ENCODE measurements at places on chromosomes 4 and X.

DNA sequence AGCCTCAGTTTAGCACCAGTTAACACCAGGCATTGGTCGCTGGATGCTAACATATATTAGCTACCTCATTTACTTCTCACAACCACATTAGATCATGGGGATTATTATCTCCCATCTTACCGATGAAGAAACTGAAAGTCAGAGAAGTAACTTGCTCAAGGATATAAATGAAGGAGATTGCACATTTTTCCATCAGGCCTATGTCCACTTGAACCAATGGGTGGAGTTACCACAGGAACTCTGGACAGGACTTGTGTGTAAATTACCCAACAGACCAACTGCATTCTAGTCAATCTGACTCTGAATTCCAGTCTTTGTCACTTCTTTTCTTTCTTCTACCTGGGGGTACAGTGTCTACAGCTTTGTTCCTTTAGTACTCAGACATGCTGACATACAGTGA is 1.8 kb downstream of the LNX1 start:
- H3K36me3 ChIP-seq, result no peaks in the 10 kb centered on the region
- DNase-seq, result no peak
- peaks cover 4% of the 10 kb centered on the region for H3K4me1 ChIP-seq
- H3K27ac ChIP-seq, result no peak overlapping the region
- no peak overlapping the region for H3K4me3 ChIP-seq

GRCh38 chr4:155524926-155525455 is 141.7 kb upstream of the GUCY1A1 start:
- no peak overlapping the region for H3K4me3 ChIP-seq
- DNase-seq, result no peak
- no peak overlapping the region for H3K27ac ChIP-seq

DNA sequence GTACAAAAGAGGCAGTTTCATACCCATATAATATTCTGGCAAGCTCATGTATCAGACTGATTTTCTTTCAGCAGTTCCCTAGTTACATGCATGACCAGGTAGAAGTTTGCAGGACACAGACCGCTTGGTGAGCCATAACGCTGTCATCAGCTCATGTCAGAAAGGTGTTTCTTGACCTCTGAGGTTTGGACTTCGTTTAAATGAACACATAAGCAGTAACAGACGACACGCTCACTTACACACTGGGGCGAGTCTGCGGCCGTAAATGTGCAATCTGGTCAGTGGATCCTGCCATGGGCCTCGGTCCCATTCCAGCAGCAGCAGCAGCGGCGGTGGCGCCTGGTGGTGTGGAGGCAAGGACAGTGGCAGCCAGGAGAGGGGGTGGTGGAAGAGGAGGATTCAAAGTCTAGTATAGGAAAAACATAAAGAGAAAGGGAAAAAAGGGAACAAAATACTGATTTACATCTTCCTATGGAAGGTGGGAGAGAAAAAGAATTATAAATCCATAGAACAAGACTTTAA is 111.9 kb upstream of the CBR4 start:
- no peaks in the 10 kb centered on the region for H3K4me1 ChIP-seq
- no peaks in the 10 kb centered on the region for H3K27me3 ChIP-seq
- H3K27ac ChIP-seq, result no peak overlapping the region
- no peaks in the 10 kb centered on the region for H3K36me3 ChIP-seq
- no peak for DNase-seq

- no peak overlapping the region for H3K4me3 ChIP-seq
- H3K36me3 ChIP-seq, result peaks cover 21% of the 10 kb centered on the region
- H3K27me3 ChIP-seq, result no peaks in the 10 kb centered on the region
- no peak overlapping the region for H3K27ac ChIP-seq
Measured at GRCh38 chr4:118783887-118784286, 52.0 kb downstream of the SEC24D start.

DNA sequence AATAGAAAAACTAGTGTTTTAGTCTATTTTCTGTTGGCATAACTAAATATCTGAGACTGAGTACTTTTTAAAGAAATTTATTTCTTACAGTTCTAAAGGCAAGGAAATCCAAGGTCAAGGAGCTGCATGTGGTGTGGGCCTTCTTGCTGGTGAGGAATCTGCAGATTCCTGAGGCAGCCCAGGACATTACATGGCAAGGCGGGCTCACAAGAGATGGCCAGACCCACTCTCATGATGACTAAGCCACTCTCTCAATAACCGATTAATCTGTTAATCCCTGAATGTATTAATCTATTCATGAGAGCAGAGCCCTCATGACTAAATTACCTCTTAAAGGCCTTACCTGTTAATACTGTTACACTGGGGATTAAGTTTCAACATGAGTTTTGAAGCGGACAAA is 340.8 kb downstream of the GRXCR1 start:
- H3K27ac ChIP-seq, result no peak overlapping the region
- no peak overlapping the region for H3K4me3 ChIP-seq
- H3K27me3 ChIP-seq, result no peaks in the 10 kb centered on the region
- H3K36me3 ChIP-seq, result no peaks in the 10 kb centered on the region
- DNase-seq, result no peak
- no peaks in the 10 kb centered on the region for H3K4me1 ChIP-seq

DNA sequence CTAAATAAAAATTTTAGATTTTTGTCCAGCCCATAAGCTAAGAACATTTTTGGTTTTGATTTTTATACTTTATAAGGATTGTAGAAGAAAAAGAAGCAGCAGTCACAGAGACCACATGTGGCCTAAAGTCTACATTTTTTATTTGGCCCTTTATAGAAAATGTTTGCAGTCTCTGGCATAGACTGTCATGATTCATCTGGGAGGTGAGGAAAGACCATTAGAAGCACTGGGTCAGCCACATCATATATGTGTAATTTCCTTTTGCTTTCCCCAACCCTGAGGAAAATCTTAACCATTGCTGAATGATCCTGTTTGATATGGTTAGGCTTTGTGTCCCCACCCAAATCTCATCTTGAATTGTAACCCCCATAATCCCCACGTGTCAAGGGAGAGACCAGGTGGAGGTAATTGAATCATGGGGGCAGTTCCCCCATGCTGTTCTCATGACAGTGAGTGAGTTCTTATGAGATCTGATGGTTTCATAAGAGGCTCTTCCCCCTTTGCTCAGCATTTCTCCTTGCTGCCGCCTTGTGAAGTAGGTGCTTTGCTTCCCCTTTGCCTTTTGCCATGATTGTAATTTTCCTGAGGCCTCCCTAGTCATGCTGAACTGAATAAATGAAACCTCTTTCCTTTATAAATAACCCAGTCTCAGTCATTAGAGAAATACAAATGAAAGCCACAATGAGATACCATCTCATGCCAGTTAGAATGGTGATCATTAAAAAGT is 12.1 kb upstream of the COPS4 start:
- H3K27me3 ChIP-seq, result peaks cover 8% of the 10 kb centered on the region
- H3K27ac ChIP-seq, result no peak overlapping the region
- H3K4me3 ChIP-seq, result no peak overlapping the region
- H3K36me3 ChIP-seq, result peaks cover 2% of the 10 kb centered on the region
- peaks cover 8% of the 10 kb centered on the region for H3K4me1 ChIP-seq

DNA sequence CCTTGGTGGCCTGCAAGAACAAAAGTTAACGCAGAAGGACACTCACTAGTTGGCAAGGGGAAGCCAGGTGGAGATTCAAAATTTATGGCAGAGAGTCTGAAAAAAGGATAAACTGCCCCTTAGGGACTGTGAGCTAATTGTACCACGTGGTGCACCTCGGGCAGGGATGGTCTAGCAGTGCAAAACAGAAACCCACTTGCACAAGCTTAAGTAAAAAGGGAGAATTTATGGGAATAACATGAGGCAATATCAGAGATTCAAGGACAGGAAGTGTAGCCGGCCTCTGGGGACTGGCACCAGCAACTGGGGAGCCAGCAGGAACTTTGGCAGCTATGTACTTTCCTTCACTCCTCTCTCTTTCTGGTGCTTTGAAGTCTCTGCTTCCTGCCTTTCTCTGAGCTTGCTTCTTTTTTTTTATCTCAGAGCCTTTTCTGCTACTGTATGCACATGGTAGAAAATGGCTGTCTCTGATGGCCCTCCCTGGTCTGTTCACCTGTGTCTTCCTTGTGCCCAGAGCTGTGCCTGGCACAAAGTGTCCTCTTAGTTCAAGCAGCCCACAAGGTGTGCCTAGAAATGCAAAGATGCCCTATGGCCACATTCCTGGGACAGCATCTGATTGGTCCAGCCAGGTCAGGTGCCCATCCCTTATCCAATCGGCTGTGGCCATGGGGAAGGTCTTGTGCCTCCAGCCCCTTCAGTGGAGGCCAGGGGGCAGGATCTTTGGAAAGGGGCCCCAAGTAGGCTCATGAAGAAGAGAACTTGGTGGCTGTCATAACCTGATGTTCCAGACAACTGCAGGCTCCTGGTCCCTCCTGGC is 114.8 kb upstream of the ATP6AP2 start:
- no peak overlapping the region for H3K27ac ChIP-seq
- DNase-seq, result no peak
- H3K27me3 ChIP-seq, result peaks cover 4% of the 10 kb centered on the region
- H3K4me3 ChIP-seq, result no peak overlapping the region

- no peaks in the 10 kb centered on the region for H3K27me3 ChIP-seq
- H3K27ac ChIP-seq, result no peak overlapping the region
Measured at GRCh38 chr4:123976819-123977218, 580.2 kb downstream of the SPRY1 start.

GRCh38 chrX:17164079-17164478 is 210.9 kb upstream of the NHS start:
- peaks cover 4% of the 10 kb centered on the region for H3K27me3 ChIP-seq
- H3K4me3 ChIP-seq, result no peak overlapping the region
- no peaks in the 10 kb centered on the region for H3K4me1 ChIP-seq

GRCh38 chrX:87728024-87728423 is 210.4 kb downstream of the KLHL4 start:
- no peaks in the 10 kb centered on the region for H3K27me3 ChIP-seq
- no peaks in the 10 kb centered on the region for H3K4me1 ChIP-seq
- no peak overlapping the region for H3K27ac ChIP-seq
- no peak overlapping the region for H3K4me3 ChIP-seq
- no peak for DNase-seq

GRCh38 chr4:183797445-183798300 is 107.4 kb upstream of the STOX2 start:
- H3K4me1 ChIP-seq, result peaks cover 13% of the 10 kb centered on the region
- no peak overlapping the region for H3K27ac ChIP-seq
- H3K27me3 ChIP-seq, result peaks cover 69% of the 10 kb centered on the region
- H3K36me3 ChIP-seq, result no peaks in the 10 kb centered on the region

GRCh38 chr4:7193030-7193958 is 956 bp downstream of the SORCS2 start:
- no peak overlapping the region for H3K4me3 ChIP-seq
- H3K4me1 ChIP-seq, result no peaks in the 10 kb centered on the region
- DNase-seq, result no peak
- H3K27me3 ChIP-seq, result peaks cover 37% of the 10 kb centered on the region

GRCh38 chr4:61332693-61333092 is 132.6 kb downstream of the ADGRL3 start:
- no peaks in the 10 kb centered on the region for H3K4me1 ChIP-seq
- no peaks in the 10 kb centered on the region for H3K27me3 ChIP-seq
- no peak for DNase-seq
- no peak overlapping the region for H3K4me3 ChIP-seq
- H3K27ac ChIP-seq, result no peak overlapping the region

DNA sequence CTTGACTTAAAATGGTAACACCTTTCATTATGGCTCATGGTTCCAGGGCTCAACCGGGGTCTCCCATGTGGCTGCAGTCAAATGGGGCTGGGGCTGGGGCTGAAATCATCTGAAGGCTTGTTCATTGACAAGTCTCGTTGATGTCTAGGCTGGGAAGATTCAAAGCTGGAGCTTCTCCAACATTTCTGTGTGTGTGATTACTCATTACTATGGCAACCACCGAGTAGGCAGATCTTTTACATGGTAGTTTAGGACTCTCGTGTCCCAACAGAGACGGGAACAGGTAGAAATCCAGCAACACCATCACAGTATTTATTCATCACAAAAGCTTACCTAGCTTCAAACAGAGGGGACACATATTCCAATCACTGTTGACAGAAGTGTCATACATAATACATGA is 7.8 kb downstream of the YTHDC1 start:
- H3K27me3 ChIP-seq, result no peaks in the 10 kb centered on the region
- H3K27ac ChIP-seq, result no peak overlapping the region
- peaks cover 53% of the 10 kb centered on the region for H3K4me1 ChIP-seq
- DNase-seq, result no peak

GRCh38 chrX:10722851-10723250 is 102.5 kb upstream of the MID1 start:
- no peaks in the 10 kb centered on the region for H3K4me1 ChIP-seq
- no peaks in the 10 kb centered on the region for H3K27me3 ChIP-seq
- peak; percentile 24 for DNase-seq
- no peak overlapping the region for H3K4me3 ChIP-seq

DNA sequence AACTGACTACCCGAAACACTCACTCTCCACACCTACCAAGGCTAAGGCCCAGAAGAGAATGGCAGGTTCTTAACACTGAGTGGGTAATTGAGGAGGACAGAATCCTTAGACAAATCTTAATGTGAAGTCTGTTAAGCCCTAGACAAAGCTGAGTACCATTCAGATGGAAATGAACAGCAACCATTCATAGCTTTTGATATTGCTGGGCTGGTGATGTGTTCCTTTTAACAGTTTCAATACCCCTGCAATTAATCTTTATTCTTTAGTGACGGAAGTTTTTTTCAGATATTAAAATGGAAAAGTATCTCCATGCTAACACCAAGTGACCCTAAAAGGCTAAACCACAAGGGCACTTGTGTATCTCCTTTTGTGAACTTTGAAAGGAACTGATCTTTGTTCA is 334.9 kb downstream of the OPHN1 start:
- H3K36me3 ChIP-seq, result no peaks in the 10 kb centered on the region
- H3K27me3 ChIP-seq, result no peaks in the 10 kb centered on the region
- no peak for DNase-seq
- no peak overlapping the region for H3K4me3 ChIP-seq
- H3K27ac ChIP-seq, result no peak overlapping the region

GRCh38 chrX:319579-320125 is 1.1 kb upstream of the GTPBP6 start:
- DNase-seq, result peak; percentile 14
- H3K27ac ChIP-seq, result peak overlapping the region; percentile 91
- H3K4me1 ChIP-seq, result peaks cover 44% of the 10 kb centered on the region
- peak overlapping the region; percentile 79 for H3K4me3 ChIP-seq

- no peak overlapping the region for H3K4me3 ChIP-seq
- H3K27me3 ChIP-seq, result peaks cover 3% of the 10 kb centered on the region
- H3K36me3 ChIP-seq, result no peaks in the 10 kb centered on the region
- H3K4me1 ChIP-seq, result no peaks in the 10 kb centered on the region
Measured at GRCh38 chr4:165464813-165465381, 86.1 kb downstream of the CPE start.

DNA sequence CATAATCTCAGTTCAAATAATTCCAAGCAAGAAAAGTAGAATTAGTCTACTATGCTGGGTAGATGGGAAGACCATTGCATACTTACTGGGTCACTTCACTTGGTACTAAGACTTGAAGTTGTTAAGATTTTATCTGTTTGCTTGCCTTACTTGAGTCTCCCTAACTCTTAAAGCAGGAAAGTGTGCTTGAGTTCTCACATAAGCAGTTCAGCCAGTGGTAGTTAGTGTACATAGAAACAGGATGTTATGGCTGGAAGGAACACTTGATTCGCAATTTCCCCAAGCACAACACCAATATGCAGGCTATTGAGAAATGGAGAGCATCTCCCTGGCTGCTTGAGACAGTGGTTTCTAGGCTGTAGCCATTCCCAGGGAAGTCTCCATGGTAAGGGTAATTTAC is 176.1 kb downstream of the MSL3 start:
- H3K27me3 ChIP-seq, result no peaks in the 10 kb centered on the region
- no peaks in the 10 kb centered on the region for H3K4me1 ChIP-seq
- no peak for DNase-seq
- no peak overlapping the region for H3K4me3 ChIP-seq
- H3K27ac ChIP-seq, result no peak overlapping the region

GRCh38 chrX:107750263-107750662 is 25.3 kb downstream of the TSC22D3 start:
- no peaks in the 10 kb centered on the region for H3K27me3 ChIP-seq
- no peak for DNase-seq
- H3K4me3 ChIP-seq, result no peak overlapping the region
- H3K36me3 ChIP-seq, result no peaks in the 10 kb centered on the region
- no peak overlapping the region for H3K27ac ChIP-seq
- H3K4me1 ChIP-seq, result peaks cover 2% of the 10 kb centered on the region
